NCI-H774 (cell line): ENCODE measurements at places on chromosomes 1 and 21.

GRCh38 chr21:37425684-37426083, 59.1 kb downstream of the DYRK1A start:
- DNase-seq, result no peak

DNA sequence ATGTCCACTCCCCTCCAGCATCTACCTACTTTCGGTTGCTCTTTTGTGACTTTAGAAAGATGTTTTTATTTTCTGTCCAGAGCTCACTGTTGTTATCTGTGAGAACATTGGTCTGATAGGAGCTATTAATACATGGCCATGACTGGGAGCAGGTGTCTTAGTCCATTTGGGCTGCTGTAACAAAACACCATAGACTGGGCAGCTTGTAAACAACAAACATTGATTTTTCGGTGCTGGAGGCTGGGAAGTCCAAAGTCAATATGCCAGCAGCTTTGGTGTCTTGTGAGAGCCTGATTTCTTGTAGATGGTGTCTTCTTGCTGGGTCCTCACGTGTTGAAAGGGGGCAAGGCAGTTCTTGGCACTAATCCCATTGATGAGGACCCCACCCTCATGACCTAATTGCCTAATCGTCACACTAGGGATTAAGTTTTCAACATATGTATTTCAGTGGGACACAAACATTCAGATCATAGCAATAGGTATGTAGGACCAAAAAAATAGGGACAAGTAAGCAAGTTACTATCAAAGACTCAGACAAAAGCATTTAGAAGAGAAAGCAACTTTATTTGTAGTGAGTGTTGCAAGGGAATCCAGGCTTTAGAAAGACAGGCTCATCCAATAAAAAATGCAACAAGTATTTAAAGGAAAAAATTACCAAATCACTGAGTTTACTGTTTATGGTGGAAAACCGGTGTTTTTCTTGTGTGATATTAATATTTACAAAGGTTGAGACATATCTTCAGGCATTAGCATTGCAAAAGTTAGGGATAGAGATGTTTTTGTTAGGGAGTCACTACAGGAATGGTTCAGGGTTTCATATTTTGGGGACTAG, 55.2 kb upstream of the WDR26 start:
- DNase-seq, result no peak

DNA sequence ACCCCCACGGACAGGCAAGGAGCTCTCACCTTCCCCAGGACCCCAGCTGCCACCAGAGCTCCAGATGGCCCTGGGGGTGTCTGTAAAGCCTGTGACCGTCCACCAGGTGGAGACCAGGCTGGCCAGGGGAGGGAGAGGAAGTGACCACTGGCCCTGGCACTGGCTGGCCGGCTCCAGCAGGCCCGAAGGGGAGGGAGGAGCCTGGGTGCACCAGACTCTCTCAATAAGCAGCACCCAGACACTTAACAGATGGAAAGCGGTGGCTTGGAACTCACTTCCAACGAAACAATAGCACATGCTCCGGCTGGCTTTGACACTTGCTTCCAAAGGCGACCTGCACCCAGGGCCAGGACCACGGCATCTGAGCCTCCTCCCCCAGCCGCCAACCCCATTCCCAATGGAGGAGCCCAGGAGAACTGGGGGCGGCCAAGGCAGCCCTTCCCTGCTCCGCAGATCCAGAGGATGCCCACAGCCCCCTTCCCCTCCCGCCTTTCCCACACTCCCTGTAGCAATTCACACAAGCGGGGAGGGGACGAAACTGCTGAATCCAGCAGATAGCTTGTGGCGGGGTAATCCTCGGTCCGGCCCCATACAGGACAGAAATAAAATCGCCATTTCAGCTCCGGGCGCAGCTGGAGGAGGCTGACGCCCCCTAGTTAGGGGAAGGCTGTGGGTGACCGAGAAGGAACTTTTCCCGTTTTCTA, 742 bp upstream of the PDE9A start:
- DNase-seq, result no peak

DNA sequence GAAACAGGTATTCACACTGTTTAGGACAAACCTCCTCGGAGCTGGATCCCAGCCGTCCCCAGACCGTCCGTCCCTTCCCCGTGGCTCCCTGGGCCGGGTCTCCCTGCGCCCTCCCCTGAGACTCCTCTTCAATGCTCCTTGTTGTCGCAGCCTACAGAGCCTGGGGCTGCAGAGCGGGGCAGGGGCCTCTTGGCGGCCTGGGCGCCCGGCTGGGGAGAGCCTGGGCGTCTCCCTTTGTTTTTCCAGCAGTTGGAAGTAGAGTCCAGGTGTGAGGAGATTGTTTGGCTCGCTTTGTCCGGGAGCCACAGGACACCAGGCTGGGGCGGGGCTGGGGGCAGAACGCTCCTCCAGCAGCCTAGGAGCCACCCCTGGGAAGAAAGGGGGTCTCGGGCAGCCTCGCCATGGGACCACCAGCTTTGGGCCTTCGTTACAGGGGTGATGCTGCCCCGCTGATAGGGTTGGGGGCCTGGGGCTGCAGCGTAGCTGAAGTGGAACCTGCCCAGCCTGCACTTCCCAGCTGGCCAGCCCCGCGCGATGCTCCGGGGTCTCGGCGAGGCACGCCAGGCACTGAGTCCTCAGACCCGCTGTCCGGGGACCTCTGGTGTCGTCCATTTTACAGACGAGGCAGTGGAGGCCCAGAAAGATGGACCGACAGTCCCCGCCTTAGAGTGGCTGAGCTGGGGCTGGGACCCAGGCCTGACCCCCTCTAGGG, 66.9 kb downstream of the PRDM16 start:
- DNase-seq, result no peak

DNA sequence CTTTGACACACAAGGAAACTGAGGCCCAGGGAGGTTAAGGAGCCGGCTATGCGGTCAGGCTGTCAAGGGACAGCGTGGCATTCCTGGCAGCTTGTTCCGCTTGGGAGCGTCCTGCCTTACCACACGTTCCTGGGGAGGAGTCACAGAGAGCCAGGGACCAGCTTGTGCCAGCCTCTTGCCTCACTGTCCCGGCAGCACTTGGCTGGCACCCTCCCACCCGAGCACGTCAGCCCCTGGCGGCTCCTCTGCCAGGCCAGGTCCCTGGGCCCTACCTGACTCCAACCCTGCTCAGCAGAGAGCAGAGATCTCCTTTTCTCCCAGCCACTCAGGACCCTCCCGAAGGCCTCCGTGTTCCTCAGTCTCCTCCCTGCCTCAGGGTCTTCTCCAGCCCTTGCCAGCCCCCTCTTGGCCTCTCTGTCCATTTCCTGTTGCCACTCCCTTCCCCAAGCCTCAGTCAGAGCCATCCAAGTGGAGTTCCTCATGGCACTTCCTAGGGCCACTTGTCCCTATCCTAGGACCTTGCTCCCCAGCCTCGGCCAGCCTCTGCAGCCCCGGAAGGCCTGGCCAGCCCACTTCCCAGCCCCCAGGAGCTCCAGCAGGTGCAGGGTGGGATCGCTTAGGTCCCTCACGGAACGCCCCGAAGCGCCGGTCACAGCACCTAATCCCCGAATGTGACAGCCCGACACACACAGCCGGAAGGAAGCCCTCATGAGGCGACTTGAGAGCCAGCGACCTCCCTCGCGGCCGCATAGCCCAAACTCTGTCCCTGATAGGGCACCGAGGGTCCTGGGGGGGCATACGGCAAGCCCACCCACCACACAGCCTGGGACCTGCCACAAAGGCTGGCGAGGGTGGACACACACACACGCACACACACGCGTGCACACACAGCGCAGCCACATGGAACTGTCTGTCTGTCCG, 130.3 kb downstream of the CASZ1 start:
- DNase-seq, result no peak

GRCh38 chr1:203536575-203536974, 42.6 kb downstream of the OPTC start:
- no peak for DNase-seq

DNA sequence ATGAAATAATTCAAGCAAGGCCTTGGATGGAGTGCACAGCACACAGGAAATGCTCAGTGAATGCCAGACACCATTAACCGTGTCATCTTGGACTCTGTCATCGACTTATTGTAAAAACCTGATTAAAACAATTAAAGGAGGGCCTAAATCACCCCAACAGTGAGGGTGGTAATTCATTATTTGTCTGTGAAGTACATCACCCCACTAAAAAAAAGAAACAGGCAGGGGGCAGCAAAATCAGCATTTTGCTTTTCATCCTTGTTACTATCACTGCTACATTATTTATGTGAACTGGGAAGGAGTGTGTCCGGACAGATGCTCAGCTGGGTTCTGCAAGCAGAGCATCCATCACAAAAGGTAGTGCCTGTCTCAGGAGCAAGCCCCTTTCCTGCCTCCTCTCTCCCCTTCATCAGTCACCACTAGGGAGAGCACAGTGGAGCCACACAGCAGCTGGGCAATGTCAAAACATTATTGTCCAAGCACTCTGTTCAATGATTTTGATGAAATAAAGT, 98.5 kb downstream of the RERE start:
- DNase-seq, result no peak

GRCh38 chr1:117335376-117336086, 31.7 kb upstream of the MAN1A2 start:
- DNase-seq, result no peak

DNA sequence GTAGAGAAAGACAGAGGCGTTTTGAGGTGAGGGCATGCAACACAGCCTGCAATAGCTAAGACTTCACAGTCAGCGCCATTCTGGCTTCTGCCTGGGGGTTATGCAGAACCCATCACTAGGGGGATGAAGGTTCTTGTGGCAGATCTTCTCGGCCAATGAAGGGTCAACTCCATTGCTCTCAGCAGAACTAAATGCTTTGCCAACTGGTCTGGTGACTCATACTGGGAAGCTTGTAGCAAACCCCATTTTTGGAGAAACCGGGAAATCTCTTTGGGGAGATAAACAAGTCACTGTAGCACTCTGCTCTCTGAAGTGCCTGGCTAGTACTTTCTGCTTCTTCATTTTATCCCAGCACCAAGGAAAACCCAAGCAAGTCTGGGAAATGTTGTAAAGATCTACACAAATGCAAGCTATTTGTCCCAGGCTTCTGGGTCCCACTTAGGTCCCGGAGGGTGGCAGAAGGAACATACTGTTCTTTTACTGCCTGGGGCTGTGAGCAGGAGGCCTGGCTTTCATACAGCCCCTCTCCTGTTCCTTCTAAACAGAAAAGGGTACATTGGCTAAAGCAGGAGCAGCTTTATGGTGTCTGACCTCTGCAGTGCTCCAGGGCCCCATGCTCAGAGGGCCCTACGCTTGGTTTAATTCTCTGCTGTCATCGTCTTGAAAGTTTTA, 28.8 kb downstream of the SHISA4 start:
- no peak for DNase-seq

DNA sequence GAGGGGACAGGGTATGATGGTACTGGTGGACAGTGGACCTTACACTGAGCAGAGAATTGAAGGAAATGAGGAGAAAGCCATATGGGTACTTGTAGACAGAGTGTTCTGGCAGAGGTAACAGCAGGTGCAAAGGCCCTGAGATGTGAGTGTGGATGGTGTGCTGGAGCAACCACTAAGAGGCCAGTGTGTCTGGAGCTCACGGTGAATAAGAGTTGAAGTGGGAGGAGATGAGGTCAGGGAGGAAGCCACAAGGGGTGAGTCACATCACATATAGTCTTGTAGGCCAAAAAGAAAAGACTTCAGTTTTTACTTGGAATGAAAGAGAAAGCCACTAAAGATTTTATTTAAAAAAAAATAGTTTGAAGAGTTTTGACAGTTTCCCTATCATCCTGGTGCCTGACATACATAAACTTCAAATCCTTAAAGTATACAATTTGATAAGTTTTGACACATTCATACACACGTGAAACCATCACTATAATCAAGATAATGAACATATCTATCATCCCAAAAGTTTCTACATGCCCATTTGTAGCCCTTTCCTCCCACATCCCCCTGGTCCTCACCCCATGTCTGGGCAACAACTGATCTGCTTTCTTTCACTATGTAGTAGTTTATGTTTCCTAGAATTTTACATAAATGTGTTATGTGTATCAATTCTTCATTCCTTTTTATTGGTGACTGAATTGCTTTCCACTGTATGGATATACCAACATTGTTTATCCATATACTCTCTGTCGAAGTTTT, 148.4 kb downstream of the GPATCH2 start:
- DNase-seq, result no peak

DNA sequence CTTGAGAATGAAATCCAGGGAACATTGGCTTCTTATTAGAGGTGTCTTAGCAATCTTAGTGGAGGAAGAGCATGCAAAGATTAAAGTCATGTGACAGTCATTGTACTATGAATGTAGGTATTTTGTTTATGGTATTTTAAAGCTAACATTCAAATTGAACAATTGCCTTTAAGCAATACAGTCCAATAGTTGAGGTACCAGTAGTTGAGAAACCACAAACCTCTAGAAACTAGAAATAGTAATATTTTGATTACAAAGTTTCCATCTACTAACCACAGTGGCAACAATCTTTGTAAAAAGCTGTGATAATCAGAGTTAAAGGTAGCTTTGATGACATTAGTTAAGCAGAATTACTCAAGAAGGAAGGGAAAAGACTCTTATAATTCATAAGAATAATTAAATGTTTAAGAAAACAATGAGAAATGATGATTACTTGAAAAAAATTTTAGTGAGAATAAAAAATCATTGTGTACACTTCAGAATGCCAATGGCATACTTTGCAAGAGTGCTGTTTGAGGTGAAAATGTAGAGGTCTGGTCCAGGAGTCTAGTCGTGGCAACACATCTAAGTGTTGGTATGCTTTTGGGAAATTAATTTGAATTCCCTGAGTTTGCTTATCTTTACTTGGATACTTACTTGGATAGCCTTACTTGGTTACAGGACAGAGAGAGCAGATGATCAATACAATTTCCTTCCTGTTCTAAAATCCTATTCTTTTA, 104.9 kb upstream of the PTGFR start:
- DNase-seq, result no peak

- no peak for DNase-seq
Observed at GRCh38 chr1:112540226-112540794, 31.5 kb downstream of the WNT2B start.

DNA sequence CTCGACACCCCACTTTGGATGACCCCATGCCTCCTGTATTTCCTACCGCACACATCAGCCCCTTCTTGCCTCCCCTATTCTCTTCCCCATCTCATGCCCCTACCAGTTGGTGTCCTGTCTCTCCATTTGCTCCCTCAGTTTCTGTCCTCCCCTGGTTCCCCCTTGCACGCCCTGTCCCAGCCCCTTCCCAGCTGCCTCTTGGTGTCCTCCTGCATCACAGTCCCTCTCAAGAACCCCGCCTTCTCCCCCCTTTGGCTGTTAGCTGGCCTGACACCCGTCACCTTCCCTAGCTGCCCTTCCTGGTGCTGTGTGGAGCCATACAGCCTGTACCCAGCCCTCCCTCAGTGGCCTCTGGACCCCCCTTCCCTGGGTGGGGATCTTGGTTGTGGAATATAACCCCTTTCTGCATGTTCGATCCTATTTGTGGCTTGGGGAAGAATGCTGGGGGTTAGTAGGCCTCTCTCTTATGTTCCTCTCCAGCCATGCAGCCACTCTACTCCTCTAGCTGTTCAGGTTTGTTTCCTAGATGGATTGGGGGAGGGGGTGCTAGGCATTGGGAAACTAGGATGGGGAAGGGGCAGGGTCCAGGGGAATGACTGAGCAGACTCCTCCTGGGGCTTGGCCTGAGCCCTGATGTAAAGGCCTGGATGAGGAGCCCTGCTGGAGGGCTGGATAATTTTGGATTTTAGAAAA, 41.4 kb upstream of the NFASC start:
- no peak for DNase-seq

- no peak for DNase-seq
Observed at GRCh38 chr1:213362598-213362997, 311.6 kb downstream of the RPS6KC1 start.

- DNase-seq, result no peak
Observed at GRCh38 chr1:194161591-194161990, 975.2 kb upstream of the B3GALT2 start.
